ENCODE measurements at places on chromosomes 5 and 9.
A peak's percentile ranks its signal among the peaks of the same experiment; 100 is the strongest.

GRCh38 chr5:14732991-14733390 lies 68.5 kb downstream of the OTULIN start:
- DNase-seq = no peak

- DNase-seq = peak; percentile 4
Observed at GRCh38 chr5:69364850-69365249, 4.5 kb downstream of the AK6 start.

- DNase-seq = no peak
Observed at GRCh38 chr5:111552492-111552891, 40.2 kb upstream of the STARD4 start.

- no peak for DNase-seq
Observed at GRCh38 chr9:107430071-107430470, 59.5 kb downstream of the KLF4 start.

GRCh38 chr9:37468620-37469019 lies 3.4 kb upstream of the ZBTB5 start:
- no peak for DNase-seq

DNA sequence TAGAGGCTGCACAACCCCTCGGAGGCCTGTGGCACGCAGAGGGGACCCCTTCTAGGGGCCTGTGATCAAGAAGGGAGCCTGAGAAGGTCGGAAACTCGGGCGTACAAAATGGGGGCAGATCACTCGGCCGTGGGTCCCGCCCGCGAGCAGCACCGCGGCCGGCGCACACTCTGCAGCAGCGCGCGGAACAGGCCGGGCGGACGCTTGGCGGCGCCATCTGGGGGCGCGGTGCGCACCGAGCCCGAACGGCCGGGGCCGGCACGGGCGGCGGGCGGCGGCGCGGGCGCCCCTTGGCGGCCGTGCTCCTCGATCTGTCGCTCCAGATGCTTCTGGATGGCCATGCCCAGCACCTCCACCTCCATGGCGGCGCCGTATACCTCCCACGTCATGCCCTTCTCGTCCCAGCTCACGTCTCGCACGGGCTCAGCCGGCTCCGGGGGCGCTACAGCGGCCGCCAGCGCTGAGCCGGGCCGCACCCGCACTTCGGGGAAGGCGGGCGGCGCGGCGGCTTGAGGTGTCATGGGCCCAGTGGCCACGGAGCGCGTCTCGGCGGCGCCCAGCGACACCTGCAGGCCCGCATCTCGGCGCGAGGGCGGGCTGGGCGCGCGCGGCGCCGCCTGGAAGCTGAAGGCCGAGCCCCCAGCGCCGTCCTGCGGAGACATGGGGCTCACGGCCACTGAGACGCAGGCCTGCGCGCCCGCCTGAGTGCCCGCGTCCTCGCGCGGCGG lies 13.1 kb downstream of the GPRIN1 start:
- no peak for DNase-seq

DNA sequence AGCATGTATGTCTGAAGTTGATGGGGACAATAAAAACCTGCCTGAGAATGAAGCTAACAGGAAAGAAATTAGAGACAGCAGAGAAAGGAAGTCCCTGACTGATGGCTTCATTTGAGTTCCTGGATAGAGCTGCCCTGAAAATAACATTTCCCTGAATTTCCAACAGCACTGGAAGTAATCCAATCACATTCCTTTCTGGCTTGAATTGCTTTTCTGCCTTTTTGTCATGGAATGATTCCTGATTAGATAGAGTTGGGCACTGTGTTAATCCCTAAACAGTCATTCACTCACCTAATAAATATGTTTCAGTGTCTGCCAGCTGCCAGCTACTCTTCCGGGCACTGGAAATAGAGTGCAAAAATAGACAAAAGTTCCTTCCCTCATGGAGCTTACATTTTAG lies 30.0 kb upstream of the SH3RF2 start:
- DNase-seq = peak; percentile 50

DNA sequence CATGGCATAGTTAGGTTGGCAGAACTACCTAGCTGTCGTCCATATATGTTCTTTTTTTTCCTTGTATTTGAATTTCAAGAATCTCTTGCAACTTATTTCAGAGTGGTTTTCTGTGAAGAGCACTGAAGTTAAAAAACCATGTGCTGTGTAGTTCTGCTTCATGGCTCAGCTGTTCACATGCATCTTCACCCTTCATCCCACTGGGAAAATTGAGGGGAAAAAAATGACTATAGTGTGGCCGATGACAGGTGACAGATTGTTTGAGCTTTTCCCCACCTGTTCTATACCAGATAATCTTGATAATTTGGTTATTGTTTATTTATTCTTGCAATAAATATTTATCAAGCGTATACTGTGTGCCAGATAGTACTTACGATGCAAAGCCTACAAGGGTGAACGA lies 77.8 kb downstream of the AOPEP start:
- no peak for DNase-seq

DNA sequence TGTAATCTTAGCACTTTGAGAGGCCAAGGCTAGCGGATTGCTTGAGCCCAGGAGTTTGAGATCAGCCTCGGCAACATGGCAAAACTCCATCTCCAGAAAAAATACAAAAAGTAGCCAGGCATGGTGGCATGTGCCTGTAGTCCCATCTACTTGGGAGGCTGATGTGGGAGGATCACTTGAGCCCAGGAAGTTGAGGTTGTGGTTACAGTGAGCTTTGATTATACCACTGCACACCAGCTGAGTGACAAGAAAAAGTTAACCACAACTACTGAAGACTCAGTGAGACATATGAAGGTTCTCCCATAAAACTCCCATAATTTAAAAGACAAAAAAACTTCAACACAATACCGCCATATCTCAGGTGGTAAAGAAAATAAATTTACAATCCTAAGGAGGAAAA lies 98.0 kb downstream of the NR6A1 start:
- DNase-seq = no peak

DNA sequence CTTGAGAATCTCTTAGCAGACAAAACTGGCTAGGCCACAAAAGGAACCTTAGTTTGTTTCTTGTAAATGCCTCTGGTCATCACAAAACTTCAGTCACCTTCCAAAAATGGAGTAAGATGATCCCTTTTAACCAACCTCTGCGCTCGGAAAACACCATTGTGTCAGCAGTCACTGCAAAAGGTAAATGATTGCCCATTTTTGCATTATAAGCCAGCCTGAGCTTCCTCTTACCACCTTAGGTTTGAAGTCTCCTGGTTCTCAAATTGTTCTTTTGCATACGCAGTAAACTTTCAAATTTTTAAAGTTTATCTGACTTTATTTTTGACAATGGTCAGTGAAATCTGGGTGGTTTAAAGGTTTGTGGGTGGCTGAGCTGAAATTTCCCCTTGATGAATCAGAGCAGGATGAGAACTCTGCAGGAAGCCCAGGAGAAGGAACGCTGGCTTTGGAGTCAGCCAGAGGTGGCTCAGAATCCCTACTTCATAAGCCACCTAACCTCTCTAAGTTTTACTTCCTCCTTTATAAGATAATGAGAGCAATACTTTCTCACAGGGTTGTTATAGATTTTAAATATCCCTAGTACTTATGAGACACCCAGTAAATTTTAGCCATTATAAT lies 131.4 kb downstream of the MED10 start:
- no peak for DNase-seq

- peak; percentile 95 for DNase-seq
Observed at GRCh38 chr5:38433160-38433861, 123.1 kb downstream of the LIFR start.

GRCh38 chr9:70412832-70413463 lies 1.5 kb downstream of the KLF9 start:
- peak; percentile 77 for DNase-seq

- peak; percentile 2 for DNase-seq
Observed at GRCh38 chr5:156815988-156816599, 34.0 kb upstream of the PPP1R2B start.

Measured in astrocyte (in vitro differentiated cells and primary cell).